ENCODE measurements at places on chromosomes 2 and 18.

- no peak for DNase-seq
Observed at GRCh38 chr18:58863539-58864145, 1.0 kb upstream of the ZNF532 start.

- DNase-seq: no peak
Observed at GRCh38 chr2:190913725-190914124, 33.1 kb downstream of the GLS start.

- DNase-seq: no peak
Observed at GRCh38 chr2:216165711-216166110, 56.6 kb downstream of the XRCC5 start.

DNA sequence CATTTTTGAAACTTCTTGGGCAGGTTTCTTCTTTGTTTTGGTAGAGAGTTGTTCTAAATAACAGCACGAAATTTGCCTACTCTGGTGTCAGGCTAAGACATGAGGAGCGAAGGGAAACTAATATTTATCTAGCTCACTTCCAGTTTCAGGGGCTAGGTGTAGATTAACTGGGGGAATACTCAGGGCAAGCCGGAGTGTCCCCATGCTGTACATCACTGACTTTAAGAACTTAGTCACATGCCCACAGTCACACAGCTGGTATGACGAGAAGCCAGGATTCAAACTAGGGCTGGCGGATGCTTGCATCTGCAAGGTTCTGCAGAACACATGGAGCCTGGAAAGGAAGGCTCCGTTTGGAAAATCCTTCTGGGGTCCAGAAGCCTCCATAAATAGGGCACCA, 133.3 kb downstream of the ALPK2 start:
- no peak for DNase-seq

- DNase-seq: no peak
Observed at GRCh38 chr2:37342591-37343220, 1.7 kb upstream of the QPCT start.

DNA sequence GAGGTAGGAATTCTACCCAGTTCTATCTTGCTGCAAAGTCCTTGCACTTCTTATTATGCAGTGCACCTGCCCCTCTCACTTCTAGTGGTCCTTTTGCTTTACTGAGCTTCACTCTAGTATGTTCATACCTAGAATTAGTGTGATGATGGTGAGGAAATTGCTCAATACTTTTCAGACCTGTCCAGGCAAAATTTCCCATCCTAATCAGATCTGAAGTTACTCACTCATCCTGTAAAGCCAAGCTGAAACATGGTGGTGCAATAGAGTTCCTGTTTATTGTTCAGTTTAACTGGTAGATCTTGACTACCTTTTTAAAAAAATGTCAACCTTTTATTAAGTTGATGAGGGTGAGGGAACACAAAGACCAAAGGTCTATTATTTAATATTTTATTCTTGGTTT, 12.6 kb upstream of the FIGN start:
- no peak for DNase-seq

DNA sequence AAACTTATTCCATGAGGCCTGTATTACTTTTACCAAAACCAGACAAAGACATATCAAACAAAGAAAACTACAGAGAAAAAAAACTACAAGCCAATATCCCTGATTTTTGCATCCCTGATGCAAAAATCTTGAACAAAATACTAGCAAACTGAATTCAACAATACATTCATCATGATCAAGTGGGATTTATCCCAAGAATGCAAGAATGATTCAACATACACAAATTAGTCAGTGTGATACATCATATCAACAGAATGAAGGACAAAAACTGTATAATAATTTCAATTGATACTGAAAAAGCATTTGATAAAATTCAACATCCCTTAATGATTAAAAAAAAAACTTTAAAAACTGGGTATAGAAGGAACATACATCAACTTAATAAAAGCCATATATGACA, 106.8 kb downstream of the SLC39A10 start:
- no peak for DNase-seq

- DNase-seq: no peak
Observed at GRCh38 chr2:73685764-73686438, 43.7 kb upstream of the NAT8 start.

GRCh38 chr18:12302391-12303147, 5.5 kb upstream of the TUBB6 start:
- no peak for DNase-seq
